CD4-positive, alpha-beta T cell treated with Interleukin-17A for 4 hours (primary cell): ENCODE measurements at places on chromosomes 4 and X.
A peak's percentile ranks its signal among the peaks of the same experiment; 100 is the strongest.

GRCh38 chr4:6857009-6857882 lies 52.4 kb upstream of the TBC1D14 start:
- no peak for DNase-seq

GRCh38 chrX:148457279-148457678 lies 43.1 kb upstream of the AFF2 start:
- DNase-seq: no peak

- DNase-seq: no peak
These were observed 1049.8 kb upstream of the POU3F4 start for GRCh38 chrX:82458207-82458754.

DNA sequence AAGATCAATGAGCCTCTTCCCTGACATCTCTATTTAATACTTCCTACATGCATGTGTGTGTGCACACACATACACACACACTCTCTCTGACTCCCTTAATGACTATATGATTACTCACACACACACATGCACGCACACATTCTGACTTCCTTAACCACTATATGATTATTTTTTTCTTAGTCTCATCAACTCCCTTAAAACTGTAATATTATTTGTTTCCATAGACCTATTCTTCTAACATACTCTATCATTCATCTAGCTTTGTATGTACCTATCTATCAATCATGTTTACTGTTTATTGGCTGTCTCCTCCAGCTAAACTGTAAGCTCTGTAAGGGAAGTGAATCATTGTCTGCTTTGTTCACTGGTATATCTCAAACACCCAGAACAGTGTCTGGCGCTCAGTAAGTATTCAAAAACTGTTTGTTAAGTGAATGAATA lies 236.6 kb downstream of the RASL11B start:
- DNase-seq: no peak

- no peak for DNase-seq
These were observed 234.8 kb upstream of the GNPDA2 start for GRCh38 chr4:44961001-44961755.

GRCh38 chr4:172995161-172995560 lies 173.4 kb upstream of the GALNT7 start:
- DNase-seq: no peak

DNA sequence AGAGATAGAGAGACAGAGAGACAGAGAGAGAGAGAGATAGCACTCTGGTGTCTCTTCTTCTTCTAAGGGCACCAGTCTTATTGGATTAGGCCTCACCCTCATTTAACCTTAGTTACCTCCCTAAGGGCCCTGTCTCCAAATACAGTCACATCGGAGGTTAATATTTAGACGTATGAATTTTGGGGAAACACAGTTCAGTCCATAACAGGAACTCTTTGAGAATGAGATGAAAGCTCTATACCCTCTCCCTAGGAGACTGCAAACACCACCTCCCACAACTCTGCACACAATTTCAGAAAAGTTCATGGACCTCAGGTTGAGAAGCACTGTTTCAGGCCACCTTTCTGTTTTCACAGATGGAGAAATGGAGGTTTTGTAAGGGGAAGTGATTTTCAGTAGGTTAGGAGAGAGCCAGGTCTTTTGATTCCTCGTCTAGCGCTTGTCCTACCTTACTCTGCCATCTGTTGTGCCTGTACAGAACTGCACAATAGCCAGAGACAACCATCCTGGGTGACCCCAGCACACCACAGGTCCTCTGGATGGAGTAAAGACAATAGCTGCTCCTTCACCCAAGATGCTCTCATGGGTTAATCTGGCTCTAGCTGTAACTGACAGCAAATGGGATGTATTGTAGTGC lies 16.9 kb upstream of the LOC101059915 start:
- peak; percentile 25 for DNase-seq

DNA sequence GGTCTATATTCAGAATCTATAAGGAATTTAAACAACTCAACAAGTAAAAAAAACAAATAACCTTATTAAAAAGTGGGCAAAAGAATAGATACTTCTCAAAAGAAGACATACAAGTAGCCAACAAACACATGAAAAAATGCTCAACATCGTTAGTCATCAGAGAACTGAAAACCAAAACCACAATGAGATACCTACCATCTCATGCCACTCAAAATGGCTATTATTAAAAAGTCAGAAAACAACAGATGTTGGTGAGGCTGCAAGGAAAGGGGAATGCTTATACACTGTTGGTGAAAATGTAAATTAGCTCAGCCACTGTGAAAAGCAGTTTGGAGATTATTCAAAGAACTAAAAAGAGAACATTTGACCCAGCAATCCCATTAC lies 201.6 kb downstream of the QDPR start:
- no peak for DNase-seq

DNA sequence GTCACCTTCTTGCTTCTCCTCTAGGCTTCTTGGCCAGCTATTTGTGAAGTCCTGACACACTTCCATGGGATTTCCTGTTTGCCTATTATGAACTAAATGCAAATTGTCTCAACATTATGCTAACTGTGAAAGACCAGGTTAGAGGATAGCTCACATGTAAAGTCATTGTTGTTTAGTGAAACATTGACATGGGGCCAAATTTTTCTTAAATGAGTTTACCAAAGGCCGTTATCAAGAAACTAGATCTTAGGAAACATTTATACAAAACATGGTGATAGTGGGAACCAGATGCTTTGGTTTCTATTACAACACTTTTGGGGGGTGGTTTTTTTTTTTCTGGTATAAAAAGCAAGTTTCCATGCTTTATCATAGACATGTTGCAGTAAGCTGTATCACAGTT lies 466.8 kb upstream of the FAM241A start:
- no peak for DNase-seq
